WTC11 (cell line): ENCODE measurements at places on chromosomes 16 and 17.

- no peak for DNase-seq
Measured at GRCh38 chr16:65083164-65083857, 38.6 kb downstream of the CDH11 start.

GRCh38 chr16:15897834-15898254, 9.4 kb upstream of the CEP20 start:
- no peak for DNase-seq

- no peak for DNase-seq
Measured at GRCh38 chr16:73028721-73029361, 19.1 kb downstream of the ZFHX3 start.

DNA sequence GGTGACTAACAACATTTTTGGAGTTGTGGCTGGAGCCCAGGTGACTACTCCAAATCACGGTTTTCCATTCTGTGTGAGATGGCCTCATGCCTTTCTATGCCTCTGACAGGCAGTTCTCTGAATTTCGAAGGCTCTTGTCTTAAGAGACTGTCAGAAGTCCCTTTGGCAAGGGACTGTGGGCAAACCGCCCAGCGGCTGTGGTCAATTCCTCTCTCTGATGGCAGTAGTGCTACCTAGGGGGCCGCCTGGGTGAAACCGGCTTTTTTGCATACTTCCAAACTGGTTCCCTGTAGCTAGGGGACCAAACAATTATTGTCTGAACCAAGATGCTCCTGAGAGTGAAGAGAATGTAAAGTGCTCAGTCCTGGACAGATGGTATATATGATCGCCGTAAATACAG, 86.3 kb downstream of the SDR42E1 start:
- DNase-seq = no peak

GRCh38 chr16:2398520-2398919, 30.7 kb upstream of the CCNF start:
- DNase-seq = no peak

DNA sequence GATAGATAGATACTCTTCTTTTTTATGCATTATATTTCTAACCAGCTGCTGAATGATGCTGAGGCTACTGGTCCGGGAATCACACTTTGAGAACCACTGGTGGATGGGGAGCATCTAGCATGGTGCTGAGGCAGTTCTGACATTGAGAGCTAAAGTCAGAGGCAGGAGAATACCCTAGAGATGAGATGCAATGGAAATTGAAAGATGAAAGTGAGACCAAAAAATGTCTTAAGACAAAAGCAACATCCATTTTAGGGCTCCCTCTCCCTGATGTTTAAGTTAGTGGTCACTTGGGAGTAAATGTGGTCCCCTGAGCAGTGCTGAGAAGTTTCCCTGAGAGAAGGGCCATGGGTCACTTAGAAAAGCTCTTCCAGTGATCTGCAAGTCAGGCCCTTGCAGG, 6.8 kb downstream of the PCTP start:
- DNase-seq = no peak

GRCh38 chr17:64685705-64686104, 23.6 kb upstream of the SMURF2 start:
- no peak for DNase-seq

- peak; percentile 49 for DNase-seq
Measured at GRCh38 chr17:3385869-3386816, at the start of gene OR3A2. TSS of gene OR3A2 (minus strand) at chr17:3386308.
